ENCODE measurements at places on chromosomes 16 and 17.

DNA sequence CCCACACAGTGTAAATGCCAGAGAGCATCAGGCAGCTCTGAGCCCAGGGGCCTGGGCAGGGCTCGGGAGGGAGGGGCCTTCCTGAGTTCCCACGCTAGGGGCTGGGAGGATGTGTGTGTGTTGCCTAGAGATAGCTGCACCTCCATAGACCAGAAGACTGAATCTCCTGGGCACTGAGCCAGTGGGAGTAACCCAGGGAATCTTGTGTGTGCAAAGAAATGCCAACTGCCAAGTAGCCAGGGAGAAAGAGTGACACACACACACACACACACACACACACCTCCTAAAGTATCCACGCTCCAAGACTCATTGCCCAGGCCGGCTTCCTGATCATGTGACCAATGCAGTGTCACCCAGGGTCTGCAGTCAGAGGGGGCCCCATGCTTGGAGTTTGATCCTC is 166.2 kb upstream of the RPL38 start:
- no peak for DNase-seq

DNA sequence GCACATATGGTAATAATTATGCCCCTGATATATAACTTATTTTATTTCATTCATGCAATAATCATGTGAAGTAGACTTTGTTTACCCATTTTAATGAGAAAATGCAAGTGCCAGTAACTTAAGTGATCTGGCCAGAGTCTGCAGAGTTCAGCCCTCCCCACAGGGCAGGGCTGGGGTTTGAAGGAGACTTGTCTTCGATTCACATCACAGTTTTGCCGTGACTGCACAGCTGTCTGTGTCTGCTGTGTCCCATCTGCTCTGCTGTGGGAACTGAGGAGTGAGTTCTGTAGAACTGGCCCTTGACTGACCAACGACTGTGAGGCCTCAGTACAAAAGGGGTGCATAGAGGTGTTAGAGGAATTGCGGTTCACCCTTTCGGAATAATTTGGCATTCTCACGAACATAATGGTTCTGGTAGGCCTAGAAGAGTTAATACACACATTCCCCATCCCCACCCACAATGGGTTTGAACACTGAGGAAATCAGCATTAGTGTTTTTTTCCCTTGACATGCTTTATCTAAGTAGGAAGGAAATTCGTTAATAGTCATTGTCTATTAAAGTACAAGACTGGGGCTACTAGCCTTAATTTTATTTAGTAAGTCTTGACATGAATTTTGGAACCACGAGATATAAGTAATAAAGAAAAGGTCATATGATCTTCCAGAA is 113.6 kb upstream of the MON1B start:
- no peak for DNase-seq

DNA sequence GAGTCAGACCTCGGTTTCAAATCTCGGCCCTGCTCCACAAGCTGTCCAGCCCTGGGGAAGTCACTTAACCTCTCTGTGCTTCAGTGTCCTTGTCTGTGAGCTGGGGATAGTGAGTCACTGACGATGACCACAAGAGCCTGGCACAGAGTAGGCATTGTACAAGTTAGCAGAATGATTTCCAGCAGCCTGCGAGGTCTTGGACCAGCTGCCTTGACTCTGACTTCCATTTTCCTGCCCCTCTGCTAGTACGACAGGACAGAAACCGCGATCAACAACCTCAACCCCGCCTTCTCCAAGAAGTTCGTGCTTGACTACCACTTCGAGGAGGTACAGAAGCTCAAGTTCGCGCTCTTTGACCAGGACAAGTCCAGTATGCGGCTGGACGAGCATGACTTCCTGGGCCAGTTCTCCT is 20.7 kb downstream of the CPNE2 start:
- no peak for DNase-seq

GRCh38 chr17:11144358-11145233 is 96.4 kb upstream of the SHISA6 start:
- DNase-seq: no peak

DNA sequence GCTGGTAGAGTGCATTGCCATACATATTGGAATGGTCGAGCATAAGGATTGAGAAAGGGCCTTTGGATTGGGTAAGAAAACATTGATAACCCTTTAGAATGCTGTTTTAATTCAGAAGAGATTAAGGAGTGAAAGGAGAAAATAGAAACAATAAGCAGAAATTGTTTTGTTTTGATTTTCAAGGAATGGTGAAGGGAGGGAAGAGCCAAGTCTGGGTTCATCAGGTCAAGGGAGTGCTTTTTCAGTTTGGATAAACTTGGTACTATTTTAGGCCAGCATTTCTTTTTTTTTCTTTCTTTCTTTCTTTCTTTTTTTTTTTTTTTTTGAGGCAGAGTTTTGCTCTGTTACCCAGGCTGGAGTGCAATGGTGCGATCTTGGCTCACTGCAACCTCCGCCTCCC is 50.3 kb downstream of the SNTB2 start:
- no peak for DNase-seq

DNA sequence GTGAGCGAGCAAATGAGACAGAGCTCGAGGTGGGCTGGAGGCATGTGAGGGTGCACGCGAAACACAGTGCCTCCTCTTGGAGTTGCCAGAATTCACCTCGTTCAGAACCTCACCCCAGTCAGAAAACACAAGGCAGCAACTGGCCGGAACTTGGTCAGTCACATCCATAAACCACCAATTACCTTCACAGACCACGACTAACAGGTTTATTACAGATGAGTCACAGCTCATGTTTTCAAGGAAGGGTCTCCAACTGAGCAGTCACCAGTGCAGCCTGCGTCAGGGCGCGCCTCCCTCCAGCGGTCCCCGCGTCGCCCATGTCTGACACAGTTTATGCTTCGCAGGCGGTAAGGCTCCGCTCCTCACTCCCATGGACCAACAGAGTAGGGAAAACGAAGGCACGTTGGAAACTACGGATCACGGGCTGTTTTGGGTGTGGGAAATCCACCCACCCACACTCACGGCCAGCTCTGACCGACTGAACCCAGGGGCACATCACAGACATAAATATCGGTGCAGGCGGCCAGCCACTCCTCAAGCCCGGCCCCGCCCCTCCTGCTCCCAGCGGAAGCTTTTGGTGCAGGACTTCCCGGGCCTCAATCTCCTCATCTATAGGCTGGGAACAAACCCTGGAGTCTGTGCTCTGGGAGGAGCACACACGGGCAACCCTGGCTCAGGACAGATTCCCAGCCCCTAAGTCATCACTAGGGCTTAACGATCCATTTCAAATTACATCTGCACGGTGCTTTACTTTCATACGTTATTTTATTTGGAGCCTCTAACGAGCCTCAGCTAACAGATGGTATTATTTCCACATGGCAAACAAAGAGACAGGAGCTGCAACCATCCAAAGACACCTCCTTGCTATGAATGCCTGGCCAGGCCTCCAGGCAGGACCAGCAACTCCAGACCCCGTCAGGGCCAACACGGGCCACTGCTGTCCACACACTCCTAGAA is 126.3 kb downstream of the ZNF778 start:
- DNase-seq: no peak

- no peak for DNase-seq
These were observed 249.9 kb upstream of the MON1B start for GRCh38 chr16:76941113-76941512.

GRCh38 chr16:69035375-69035774 is 70.1 kb upstream of the HAS3 start:
- no peak for DNase-seq

- no peak for DNase-seq
These were observed 19.9 kb downstream of the TBX2 start for GRCh38 chr17:61419496-61420046.

DNA sequence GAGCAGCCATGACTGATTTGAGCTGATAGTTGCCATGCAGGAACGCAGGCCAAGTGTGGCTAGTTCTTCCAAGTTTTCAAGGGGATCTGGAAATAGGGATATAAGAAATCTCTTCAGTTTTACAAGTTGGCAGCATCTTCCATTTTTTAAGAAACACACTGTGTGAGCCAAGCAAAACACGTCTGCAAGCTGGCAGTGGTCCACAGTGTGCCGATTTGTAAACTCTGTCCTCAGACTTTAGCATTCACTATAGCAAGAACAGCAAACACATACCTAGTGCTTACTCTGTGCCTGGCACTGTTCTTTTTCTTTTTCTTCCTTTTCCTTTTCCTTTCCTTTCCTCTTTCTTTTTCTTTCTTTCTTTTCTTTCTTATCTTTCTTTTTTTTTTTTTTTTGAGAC is 2.9 kb downstream of the ORAI3 start:
- no peak for DNase-seq

DNA sequence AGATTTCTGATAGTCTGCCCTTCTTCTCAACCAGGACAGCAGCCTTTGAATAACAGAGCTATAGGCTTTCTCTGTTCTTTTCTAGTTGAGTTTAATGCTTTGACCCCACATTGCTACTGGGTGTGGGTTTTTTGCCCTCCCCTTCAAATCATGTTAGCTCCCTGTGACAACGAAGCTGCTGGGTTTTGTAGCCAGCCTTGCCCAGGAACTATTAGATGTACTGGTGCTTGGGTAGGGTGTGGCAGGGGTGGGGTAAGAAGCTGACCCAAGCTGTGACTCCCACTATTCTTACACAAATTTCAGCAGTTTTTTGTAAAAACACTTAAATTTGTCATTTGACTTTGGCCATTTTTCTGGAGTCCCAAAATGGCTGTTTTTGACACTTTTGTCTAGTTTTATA is 69.7 kb downstream of the NLK start:
- no peak for DNase-seq

DNA sequence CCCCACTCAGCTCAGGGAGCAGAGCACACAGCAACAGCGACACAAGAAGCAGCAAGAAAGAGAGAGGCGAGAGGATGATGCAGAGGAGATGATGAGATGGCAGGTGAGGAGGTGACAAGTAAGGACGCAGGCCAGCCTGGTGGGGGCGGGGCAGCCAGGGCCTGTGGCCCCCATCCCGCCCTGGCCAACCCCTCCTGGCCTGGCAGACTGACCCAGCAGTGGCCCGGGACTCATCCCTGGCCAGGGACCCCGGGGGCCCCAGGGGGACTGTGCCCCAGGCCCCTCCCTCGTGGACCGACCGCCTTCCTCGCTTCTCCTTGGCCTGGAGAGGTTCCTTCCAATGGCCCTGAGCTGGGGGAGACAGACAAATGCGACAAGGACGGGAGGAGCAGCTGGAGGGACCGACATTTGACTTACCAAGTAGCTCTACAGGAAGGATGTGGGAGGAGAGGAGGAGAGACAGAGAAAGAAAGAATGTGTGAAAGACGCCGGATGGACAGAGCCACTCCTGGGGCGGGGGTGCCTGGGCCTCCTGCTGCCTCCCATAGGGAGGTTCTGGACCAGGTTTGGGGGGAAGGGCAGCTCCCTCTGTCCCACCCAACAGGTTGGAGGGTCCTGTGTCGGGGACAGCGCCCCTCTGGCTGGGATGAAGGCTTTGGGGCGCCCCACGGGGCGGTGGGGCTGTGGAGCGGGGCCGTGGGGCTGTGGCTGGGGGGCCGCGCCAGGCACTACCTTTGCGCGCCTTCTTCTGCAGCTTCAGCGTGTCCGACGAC is 6.8 kb downstream of the MTSS2 start:
- no peak for DNase-seq

DNA sequence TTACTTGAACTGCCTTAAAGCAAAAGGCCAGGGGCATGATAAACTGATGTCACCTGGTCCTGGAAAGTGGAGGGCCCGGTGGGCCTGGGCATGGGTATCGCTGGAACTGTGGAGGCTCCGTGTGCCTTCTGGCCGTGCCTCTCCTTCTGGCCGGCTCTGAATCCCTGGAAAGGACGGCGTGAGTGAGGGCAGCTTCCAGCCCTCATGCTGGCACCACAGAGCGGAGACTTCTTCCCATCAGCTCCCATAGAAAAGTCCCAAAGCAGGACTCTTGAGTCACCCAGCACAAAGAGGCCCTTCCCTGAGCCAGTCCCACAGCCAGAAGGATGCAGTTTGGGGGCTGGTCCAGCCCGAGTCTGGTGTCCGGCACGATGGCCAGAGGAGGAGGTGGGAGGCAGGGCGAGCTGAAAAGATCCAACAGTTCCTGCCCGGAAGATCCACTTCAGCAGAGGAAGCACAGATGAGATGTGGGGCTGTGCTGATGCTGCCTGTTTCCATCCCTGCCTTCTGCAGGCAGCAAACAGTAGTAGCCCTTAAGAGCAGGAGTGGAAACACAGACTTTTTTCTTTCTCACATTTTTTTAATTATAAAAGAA is 7.8 kb downstream of the GAA start:
- DNase-seq: no peak

DNA sequence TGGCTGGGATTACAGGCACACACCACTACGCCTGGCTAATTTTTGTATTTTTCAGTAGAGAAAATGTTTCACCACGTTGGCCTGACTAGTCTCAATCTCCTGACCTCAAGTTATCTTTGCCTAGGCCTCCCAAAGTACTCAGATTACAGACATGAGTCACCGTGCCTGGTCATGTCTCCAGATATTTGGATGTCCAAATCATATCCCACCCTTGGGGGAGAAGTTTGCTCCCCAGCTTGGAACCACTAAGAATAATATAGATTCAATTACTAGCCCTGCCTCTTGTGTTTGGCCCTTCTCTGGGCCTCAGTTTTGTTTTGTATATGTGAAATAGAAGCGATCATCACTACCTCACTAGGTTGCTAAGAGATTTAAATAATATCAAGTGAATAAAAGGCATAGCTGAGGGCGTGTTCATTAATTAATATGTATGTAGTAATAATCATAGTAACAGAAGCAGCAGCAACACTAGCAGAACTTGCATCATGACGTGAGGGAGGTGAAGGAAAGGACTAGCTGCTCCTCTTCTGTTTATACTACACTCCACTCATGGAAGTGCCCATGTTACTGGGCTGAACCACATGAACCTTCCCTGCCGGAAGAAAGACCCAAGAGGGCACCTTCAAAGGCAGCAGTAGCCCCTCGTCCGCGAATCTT is 253.6 kb upstream of the XYLT1 start:
- DNase-seq: no peak

DNA sequence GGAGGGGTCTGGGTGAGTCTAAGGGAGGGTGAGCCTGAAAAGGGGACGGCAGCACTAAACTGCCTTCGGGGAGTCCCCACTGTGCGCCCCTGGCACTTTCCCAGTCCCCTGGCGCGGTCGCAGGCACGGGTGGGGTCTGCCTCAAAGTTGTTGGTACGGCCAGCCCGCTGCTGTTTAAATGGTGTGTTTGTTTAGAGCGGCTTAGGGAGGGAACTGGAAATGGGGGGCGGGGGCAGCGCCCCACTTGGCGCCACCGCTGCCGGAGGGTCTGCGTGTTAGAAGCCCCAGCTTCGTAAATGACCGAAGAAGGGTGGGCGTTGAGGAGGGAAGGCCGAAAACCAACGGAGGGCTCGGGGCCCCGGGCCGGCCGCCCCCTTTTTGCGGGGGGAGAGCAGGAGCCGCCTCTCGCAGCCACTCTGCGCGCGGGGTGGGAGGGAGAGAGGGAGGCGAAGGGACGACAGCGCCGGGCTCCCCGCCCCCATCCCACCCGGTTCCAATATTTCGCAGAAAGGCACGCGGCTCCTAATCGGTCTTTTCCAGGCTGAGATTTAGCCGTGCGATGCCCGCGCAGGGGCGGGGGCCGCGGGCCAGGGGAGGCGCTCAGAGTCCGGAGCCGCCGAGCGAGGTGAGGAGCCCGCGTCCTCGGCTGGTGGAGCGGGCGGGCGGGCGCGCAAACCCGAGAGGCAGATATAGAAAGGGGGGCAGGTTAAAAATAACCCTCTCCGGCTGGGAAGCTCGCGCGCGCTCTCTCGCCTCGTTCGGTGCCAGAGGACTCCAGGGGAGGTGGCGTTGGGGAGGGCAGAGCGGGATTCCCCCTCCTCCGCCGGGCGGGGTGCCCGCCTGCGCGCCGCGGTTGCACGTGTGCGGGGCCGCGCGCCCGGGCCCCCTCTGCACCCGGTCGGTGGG is 54.9 kb downstream of the SREBF1 start:
- DNase-seq: no peak

Measured in T-helper 1 cell (primary cell).